ENCODE measurements at places on chromosomes 7 and 10.

DNA sequence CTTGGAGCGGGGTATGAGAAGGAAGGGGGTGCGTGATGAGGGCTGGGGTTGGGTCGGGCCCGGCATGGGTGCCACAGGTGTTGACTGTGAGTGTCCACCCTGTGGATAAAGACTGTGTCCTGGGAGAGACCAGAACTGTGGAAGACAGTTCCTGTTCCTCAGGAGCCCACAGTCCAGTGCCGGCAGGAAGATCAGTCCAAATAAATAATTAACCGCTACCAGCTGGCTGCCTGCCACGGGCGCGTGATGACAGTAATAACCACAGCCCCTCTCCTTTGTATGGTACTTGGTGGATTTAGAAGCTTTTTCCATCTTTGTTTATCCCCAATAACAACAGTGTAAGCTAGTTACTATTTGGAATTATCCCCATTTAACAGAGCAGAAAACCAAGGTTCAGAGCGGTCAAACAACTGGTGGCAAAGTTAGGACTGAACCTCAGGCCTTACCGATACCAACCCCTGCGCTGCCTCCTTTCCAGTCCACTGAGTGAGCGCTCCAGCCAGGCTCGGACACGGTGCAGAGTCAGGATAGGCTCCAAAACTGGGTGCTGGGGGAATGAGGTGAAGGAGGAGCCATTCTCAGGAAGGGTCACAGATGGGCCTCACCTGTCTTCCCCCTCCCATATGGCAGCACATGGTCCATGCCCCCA is 5.1 kb downstream of the ZMIZ1 start:
- no peak for DNase-seq

DNA sequence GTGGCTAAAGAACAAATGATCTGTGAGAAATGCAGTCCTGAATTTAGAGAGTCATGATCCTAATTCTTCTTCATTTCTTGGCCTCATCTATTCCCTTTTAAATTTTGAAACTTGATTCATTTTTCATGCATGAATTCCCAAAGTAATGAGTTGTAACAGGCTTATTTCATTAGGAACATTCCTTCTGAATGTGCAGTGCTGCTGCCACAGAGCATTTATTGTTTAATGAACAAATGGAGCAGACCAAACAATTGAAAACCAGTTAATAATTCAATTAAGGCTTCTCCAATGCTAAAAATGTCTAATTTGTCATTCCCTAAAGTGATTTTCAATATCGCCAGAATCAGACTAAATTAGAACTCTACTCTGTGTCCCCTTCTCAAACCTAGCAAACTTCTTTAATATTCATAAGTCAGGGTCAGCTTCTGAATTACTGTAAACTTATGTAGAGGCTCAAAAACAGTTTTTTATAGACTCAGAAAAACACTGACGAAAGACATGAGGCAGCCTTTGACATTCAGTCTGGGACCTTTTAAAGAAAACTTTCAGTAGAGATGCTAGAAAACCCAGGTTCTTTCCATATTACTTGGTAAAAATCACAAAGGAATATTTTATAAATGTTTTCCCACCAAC is 14.5 kb downstream of the LSMEM1 start:
- DNase-seq: no peak

DNA sequence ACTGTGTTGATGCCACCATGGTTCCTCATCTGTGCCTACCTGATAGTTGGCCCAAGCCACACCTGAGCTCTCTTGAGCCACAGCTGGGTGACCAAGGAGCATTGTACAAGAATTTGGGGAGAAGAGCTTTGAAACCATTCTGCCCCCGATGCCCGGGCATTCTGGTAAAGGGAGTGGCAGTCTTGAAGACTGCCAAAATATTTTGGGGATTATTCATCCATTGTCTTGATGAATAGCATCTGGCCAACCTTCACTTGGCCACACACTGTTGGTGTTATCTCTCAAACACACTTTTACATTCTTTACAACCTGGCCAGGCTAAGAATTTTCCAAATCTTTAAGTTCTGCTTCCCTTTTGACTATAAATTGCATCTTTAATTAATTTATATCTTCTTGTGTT is 113.1 kb upstream of the PCBD1 start:
- no peak for DNase-seq

DNA sequence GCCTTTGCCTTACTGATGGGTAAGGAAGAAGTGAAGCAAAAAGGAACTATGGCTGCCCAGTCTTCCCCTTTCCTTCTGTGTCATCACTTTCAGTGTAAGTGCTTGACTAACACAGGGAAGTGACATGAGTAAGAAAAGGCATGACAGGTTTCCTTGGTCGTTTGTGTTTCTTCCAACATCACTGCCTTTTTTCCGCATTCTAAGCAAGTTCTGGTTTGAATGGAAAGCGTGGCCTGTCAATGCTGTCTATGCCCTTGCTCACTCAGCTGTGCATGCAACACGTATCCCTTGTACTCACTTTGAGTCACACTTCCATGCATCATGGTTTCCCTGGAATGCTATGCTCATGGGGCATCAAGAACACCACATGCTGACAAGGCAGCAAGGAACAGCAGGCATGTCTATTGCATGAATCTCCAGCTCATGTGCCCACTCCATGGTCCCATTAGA is 111.8 kb downstream of the OAT start:
- DNase-seq: no peak

- no peak for DNase-seq
Measured at GRCh38 chr10:46534828-46535524, 21.5 kb downstream of the GPRIN2 start.

GRCh38 chr10:69729326-69730048 is 72.2 kb upstream of the COL13A1 start:
- DNase-seq: no peak

DNA sequence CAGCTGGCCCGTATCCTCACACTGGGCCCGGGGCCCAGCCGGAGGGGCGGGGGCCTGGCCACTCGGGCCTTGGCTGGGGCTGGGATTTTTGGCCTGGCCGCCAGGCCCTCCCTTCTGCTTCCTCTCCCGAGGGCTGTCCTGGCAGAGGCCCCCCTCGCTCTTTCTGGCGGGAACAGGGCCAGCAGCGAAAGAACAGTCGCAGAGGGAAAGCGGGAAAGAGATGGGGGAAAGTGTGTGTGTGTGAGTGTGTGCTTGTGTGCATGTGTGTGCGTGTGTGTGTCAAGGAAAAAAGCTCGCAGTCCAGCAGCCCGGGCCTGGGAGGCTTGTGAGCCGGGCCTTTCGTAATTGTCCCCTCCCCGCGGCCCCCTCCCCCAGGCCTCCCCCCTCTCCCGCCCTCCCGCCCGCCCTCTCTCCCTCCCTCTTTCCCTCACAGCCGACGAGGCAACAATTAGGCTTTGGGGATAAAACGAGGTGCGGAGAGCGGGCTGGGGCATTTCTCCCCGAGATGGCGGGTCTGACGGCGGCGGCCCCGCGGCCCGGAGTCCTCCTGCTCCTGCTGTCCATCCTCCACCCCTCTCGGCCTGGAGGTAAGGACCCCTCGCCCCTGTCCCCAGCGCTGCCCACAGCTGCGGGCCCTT is at the start of gene ELN:
Gene ELN, plus strand, starts transcription at position 491 of the 638 bp plus-strand sequence. Its CDS starts 15 bp downstream, at position 506.
- DNase-seq: no peak

GRCh38 chr7:122849957-122850328 is 36.3 kb downstream of the CADPS2 start:
- DNase-seq: no peak

DNA sequence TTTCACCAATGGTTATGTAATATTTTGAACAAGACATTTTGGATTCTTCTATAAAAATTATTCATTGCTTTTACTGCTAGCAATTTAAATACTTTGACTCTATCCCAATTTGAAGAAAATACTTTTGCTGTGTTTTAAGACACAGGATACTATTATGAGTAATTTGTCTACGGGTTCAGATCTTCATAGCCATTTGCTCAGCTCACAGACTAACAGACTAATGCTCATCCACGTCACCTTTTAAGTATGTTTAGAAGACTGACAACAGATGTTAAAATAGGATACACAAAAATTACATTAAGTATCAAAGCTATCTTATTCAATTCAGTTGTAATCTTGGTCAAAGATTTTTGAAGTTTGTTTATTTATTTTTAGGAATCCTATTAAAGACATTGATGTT is 251.3 kb upstream of the CHRM2 start:
- no peak for DNase-seq
